ENCODE measurements at places on chromosomes 5 and 9. TPM values are rescaled to one million over a fixed set of nuclear protein-coding genes. Genes with fewer than 3 reads are reported as not detected.

DNA sequence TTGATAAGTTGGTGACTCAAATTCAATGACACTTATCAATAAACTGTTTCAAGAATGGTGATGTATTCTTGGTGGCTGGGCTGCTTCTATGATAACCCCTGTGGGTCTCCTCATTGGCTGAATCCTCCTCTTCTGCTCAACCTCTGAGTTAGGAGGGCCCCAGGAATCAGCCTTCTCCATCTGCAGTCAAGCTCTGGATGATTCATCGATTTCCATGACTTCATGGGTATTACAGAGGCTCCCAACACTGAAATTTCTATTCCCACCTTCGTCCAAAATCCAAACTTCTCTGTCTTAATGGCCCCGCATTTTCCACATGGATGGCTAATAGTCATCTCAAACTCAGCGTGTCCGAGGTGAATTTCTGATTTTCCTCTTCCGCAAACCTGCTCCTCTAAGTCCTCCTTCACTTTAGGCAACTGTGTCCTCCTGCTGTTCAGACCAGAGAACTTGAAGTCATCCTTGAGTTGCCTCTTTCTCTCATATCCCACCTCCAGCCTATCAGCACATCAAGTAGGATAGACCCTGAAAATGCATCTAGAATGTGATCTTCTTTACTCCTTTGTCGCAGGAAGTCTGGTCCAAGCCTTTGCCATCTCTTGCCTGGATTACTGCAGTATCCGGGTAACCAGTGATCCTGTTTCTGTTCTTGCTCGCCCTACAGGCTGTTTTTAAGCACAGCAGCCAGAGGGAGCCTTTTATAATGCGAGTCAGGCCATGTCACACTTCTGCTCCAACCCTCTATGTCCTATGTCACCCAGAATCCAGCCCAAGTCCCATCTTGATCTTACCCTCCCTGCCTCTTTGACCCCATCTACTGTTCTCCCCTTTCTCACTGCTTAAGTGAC is 41.4 kb upstream of the IL7R start:
- DNase-seq: no peak

- no peak for DNase-seq
These were observed 140.9 kb upstream of the PIK3R1 start for GRCh38 chr5:68074633-68075032.

DNA sequence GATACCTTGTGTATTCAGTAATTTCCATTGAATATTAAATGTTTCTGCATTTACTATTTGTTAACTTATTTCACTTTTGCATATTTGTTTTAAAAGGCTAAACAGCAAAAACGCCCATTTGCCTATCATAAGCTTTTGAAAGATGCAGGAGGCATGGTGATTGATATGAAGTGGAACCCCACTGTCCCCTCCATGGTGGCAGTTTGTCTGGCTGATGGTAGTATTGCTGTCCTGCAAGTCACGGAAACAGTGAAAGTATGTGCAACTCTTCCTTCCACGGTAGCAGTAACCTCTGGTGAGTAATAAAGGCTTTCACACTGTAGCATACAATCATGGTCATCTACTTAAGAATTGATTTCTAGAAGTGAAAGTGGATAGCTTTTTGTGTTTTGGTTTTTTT is 3.8 kb downstream of the NUP214 start:
- no peak for DNase-seq

- peak; percentile 24 for DNase-seq
These were observed 659 bp downstream of the RAI14 start for GRCh38 chr5:34656700-34657273.

GRCh38 chr9:129109952-129110739 is 447 bp downstream of the CRAT start:
- peak; percentile 44 for DNase-seq

Gene CCDC127
- total RNA-seq: 3.8 TPM

DNA sequence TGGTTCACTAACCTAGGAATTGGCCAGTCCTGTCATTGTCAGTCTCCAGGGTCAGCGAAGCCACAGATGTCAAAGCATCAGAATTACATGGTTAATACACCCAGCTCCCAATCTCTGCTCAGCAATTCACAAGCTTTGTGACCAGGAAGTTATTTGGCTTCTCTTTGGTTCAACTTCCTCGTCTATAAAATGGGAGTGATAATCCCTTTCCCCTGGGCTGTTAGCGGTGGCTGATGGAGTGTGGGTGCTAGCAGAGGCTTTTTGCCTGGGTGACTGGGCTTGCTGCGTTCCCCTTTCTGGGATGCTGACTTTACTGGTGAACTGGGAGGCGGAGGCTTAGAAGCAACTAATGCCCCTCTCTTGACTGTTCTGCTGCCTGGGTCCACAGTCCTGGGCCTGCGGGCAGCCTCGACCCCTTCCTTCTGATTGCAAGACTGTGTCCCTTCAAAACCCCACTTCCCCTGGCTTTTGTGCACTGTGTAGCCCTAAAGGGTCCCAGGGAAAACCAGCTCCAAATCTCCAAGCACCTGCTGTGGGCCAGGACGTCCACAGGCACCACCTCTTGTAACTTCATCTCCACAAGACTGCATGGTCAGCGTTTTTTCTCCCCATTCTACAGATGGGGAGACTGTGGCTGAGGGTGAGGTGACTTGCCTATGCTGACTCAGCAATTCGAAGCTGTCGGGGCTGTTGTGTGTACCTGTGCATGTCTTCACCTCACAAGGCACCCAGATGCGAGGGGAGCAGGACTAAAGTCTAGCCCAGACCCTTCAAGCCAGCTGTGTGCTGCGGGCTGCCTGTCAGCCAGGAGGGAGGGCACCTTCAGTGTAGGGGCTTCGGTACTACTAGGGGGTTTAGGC is 45.2 kb upstream of the NEURL1B start:
- no peak for DNase-seq

DNA sequence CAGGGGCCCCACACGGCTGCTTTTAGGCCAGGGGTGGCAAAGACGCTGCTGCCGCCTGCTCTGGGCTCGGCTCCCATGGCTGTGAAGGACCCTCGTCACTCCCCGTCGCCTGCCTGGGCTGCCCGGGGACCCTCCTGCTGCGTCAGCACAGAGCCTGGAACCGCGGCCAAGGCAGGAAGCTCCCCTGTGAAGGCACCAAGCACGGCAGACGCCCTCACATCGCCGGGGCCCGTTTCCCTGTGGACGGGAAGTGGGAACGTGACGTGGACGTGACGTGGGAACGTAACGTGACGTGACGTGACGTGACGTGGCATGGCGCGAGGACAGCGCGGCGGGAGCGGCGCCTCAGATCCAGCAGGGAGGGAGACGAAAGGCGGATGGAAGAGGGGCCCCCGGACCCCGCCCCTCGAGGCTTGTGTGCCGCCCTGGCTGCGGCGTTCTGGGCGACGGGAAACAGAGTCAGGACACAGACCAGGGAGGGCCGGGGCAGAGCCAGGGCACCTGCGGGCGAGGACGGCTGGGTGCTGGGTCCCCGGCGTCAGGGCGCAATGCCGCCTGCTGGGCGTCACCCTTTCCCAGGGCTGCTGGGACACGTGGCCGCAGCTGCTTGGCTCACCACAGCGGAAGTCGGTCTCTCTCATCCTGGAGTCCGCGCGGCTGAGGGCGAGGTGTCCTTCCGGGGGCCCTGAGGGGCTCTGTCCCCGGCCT is 53.1 kb downstream of the MRPL36 start:
- DNase-seq: no peak

Gene KLHL3
- total RNA-seq: 5.8 TPM

Gene FBP2
- not detected for total RNA-seq

DNA sequence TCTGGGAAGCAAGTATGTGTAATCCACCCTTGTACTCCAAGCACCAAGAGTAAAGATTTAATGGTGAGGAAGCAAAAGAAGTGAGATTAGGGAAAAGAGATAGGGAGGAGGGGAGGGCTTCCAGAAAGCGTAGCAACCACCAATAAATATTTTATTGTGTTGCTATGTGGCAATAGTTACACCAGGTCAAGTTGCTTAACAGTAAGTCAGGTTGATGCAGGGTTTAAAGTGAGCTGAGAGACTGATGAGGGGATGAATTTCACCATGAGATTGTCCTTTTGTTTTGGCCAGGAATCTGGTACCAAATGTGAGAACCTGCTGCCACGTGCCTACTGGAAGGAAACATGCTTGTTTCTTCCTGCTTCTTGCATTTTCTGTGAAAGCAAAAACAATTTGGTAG is 62.7 kb downstream of the PCSK5 start:
- DNase-seq: no peak

GRCh38 chr5:132528021-132528420 is 15.3 kb downstream of the IL5 start:
- DNase-seq: no peak

Gene COL23A1
- total RNA-seq: 0.73 TPM

Gene LTC4S
- 4.2 TPM for total RNA-seq

Gene TPPP
- total RNA-seq: 6.3 TPM

Gene PDGFRB
- 26.0 TPM for total RNA-seq

DNA sequence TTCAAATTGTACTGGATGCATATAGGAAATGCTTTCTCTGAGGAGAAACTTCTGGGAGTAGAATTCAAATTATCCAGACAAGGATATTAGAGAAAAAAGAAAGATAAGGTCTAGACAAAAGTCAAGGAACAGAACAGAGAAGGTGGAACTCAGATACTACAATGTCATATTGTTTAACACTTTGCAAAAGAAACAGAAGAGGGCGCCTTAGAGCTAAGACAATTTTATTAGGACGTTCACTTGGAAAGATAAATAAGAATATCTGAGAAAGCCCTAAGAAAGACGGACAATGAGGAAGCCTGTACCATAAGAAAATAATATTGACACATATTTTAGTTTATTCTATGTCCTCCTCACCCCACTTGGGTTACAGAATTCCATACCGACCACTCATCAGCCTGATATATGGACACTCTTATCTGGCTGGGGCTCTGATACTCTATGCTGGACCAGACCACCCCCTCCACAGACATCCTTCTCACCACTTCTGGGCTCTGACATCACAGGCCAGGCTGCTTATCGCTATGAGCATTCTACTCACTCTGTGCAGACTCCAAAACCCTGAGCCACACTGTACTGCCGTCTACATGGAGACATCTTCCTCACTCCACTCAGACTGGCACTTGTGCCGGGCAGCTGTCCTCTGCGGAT is 9.1 kb upstream of the AK3 start:
- DNase-seq: no peak

GRCh38 chr5:79842006-79842881 is 148.8 kb downstream of the MTX3 start:
- no peak for DNase-seq

DNA sequence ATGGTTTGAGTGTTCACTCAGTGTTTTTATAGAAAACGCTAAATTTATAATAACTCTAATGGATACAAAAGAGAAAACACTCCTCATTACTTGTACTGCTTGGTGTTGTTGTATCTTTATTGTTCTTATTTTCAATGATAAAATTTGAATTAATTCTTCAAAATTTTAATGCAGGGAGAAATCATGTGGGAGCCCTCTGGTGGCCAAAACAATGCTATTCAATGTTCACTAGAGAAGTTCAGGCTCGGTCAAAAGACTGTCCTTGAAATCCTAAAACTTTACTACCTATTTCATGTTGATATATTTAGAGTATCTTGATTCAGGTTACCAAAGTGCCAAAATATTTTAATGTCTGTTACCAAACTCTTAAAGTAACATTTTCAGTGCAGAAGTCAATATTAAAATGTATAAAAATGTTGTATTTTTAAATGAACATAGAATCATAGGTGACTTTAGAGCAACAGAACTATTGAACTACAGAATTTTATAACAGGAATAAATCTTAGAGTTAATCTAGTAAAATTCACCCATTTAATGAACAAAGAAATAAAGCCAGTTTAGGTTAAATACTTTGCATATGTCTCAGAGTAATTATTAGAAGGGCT is 1259.8 kb downstream of the PTPRD start:
- no peak for DNase-seq

All from left colon (tissue), 2 donors.